ENCODE measurements at places on chromosomes 1 and 21.
A peak's percentile ranks its signal among the peaks of the same experiment; 100 is the strongest.

DNA sequence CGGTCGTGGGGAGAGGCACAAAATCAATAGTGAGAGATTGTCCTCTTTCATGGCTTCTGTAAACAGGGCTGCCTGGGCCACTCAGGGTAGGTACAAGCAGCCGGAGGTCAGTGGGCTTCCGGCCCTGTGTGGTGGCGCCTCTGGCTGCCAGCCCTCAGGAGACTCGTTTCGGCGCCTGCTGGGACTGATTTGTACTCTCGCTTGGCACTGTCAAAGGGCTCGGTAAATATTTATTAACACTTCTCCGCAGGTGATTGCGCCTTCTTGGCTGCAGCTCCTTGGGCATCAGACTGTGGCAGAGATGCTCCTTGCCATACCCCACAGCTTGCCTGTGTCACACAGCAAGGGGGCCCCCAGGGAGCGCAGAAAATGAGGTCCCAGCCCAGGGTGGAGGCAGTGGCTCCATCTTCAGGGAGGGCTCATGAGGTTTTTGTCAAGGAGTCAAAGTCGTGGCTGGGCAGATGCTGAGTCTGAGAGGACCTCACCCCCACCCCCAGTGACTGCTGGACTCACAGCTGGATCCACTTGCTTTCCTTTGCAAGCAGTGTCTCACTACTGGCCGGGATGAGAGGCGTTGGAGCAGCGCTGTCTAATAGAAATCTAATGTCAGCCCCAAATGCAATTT, 262.5 kb downstream of the GRIK3 start:
- DNase-seq, result no peak

DNA sequence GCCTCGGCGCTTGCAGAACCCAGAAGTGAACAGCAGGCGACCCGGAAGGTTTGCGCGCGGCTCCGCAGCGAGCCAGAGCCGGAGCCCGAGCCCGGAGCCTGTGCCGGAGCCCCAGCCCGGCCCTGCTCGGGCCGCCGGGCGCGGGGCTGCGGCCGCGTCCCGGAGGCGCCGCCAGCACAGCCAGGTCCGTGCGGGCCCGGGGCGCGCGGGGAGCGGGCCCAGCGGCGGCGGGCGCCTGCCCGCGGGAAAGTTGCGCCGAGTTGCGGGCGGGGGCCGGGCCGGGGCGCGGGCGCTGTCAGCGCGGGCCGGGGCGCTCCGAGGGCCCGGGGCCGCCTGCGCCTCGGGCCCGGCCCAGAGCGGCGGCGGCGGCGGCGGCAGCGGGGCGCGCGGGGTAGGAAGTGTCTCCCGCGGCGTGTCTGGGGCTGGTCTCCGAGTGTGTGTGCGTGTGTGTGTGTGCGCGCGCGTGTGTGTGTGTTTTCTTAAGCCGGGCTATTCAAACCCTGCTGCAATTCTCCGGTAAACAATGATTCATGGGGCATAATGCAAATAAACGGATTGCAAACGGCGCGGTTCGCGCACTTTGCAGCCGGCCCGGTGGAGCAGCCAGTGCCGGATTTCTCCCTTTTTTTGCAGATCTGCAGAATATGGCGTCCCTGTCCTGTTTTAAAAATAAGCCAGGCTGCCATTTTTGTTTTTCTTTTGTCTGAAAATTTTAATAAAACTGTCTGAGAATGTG, at the start of gene ZNF362:
Gene ZNF362 (plus strand): TSS at position 22 of the 736 bp plus-strand sequence. CDS start 14,083 bp downstream, outside the sequence.
- peak; percentile 31 for DNase-seq

- no peak for DNase-seq
Observed at GRCh38 chr1:181152892-181153633, 64.6 kb downstream of the IER5 start.

DNA sequence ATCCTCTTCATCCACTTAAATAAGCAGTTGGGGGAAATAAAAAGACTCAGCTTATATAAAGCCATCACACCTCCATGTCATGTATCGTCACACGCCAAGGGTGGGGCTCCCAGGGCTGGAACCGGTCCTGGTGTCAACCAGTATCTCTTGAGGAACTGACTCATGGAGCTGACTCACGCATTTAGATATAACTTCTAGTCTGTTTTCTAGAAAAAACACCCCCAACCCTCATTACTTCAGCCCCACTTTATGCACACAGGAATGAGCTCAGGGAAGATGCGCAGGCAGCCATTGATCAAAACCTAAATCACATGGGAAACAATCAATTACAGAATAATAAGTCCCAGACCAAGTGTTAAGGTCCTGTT, 6.9 kb upstream of the IL22RA1 start:
- no peak for DNase-seq

GRCh38 chr1:180040034-180040433, 85.4 kb downstream of the CEP350 start:
- DNase-seq, result no peak

- no peak for DNase-seq
Observed at GRCh38 chr1:116760487-116760886, 6.3 kb downstream of the CD2 start.

DNA sequence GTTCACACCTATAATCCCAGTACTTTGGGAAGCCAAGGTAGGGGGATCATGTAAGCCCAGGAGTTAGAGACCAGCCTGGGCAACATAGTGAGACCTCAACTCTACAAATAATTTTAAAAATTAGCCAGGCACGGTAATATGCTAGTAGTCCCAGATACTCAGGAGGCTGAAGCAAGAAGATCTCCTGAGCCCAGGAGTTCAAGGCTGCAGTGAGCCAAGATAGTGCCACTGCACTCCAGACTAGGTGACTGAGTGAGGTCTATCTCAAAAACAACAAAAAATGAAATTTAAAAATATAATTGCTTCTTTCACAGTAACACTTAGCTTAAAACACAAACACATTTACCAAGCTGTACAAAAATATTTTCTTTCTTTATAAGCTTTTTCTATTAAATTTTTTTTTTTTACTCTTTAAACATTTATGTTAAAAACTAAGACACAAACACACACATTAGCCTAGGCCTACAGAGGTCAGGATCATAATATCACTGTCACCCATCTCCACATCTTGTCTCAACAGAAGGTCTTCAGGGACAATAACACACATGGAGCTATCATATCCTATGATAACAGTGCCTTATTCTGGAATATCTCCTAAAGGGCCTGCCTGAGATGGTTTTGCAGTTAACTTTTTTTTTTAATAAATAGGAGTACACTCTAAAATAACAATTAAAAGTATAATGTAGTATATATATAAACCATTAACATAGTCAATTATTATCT, 43.9 kb downstream of the TESK2 start:
- no peak for DNase-seq

DNA sequence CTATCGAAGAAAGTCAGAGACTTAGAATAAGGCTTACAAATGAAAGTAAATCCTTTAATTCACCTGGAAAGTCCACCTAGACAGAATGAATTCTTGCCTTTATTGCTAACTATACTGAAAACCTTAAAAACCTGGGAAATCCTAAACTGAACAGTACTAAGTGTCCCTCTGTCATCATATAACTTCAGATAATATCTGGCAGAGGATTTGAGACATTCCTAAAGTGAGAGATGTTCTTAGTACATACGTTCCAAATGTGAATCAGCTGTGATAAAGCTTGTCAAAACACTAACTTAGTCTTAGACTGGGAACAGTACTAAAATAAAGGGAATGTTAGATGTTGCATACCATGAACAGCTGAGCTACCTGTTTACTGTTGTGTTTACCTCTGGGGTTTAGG, 121.7 kb downstream of the TNFSF18 start:
- no peak for DNase-seq

- DNase-seq, result no peak
Observed at GRCh38 chr1:76105372-76105771, 30.8 kb downstream of the ST6GALNAC3 start.

DNA sequence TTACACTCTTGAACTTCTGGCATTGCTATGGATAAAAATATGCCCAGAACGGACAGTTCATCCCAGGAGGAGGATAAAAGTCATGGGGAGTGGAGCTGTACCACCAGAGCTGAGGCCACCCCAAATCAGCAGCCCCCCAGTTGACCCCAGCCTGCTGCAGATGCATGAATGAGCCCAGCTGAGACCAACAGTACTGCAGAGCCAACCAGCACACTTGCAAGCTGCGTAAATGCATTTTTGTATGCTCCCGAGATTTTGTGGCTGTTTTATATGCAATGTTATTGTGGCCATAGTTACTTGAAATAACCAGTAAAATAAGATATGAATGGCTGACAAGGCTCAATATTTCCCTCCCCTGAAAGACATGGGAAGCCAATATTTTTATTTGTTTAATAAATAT, 264.6 kb downstream of the DUSP10 start:
- DNase-seq, result no peak

DNA sequence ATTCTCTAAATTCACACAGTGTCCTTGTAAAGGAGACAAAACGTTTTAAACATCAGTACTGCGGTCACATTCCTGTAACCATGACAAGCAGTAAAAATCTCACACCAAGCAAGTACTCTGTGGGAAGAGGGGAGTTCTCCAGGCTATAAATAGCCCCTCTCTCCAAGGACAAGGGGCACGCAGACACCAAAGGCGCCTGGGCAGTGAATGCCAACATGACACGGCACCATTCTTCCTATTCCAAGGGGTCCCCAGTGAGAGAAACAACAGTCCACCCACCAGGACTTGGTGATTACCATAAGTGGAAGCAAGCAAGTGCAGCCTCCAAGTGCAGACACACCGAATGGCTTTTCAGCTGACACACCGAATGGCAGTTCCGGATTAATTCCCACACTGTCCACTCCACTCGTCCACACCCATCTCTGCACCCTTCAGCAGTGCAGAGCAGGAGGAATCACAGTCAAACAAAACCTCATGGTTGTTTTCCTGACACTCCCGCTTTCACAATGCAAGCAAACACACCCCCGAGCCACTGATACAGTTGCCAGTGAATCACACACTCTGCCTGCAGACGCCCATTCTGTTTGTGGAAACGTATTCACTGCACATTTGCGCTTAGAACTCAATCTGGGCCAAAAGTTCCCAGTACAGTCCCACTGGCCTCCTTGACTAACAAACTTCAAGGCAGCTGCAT, 1.8 kb downstream of the PTTG1IP start:
- no peak for DNase-seq
